ENCODE measurements at places on chromosomes 12 and 14.

DNA sequence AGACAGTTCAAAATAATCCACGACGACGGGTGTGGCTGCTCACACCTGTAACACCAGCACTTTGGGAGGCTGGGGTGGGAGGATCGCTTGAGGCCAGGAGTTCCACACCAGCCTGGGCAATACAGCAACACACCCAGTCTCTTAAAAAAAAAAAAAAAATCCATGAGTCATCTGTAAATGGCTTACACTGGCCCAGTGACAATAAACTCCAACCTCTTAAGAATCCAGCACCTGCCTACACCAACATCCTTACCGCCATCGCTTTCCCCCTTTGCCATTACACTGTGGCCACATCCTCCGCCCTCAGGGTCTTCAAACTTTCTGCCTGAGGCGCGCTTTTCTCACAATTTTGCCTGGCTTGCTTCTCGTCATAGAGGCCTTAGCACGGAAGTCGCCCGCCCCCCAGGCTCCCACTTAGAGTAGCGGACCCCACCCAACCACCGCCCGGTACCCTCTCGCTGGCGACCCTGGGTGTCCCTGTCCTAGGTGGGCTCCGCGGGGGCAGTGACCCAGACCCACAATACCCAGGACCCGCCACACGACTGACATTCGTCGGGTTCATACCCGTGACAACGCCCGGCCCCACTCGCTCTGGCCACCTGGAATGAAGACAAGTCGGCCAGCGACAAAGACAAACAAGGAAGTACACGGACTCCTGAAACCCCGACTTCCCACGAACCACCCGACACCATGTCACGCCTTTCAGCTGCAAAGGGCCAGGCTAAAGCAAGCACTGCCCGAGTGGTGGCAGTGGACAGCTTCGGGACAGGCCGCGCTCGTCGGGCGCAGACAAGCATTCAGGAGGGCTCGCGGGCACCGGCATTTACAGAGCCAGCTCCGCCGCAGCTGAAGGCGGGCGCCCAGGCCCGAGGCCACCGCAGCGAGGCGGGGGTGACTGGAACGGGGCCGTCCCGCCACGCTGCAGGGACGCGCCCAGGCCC, 636 bp downstream of the GOLGA3 start:
- no peak for DNase-seq

GRCh38 chr12:2528001-2528400, 266.8 kb upstream of the FKBP4 start:
- no peak for DNase-seq

DNA sequence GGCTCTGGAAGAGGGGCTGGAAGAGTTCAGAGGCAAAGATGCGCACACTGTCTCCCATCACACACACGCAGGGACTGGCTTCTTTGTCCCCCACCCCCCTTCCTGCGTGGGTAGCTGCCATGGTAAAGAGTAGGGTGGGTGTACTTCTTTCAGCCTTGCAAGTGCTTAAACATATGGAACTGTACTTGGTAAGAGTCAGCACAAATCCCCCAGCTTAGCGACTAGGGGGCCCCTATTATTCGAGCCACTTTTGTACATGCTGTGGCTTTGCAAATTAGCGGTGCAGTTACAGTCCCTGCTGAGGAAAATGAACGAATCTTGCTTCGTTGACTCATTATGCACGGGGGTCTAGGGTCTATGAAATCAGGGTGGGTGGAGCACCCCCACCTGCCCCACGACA, 123.8 kb downstream of the AACS start:
- peak; percentile 35 for DNase-seq

DNA sequence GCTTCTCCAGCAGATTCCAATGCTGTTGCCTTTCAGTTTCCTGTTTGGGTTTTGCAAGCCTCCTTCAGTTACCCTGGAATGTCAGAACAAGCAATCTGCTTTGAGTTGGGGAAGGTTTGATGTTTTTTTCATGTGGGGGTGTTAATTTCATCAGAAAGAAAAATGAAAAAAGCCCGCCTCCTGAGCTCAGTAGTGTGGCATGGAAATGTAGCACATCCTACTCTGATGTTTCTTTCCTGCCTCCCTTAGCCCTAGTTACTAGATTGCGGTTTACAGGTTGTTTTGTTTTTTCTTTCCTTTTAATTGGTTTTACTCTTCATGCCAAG, 22.6 kb downstream of the IFNG-AS1 start:
- no peak for DNase-seq

DNA sequence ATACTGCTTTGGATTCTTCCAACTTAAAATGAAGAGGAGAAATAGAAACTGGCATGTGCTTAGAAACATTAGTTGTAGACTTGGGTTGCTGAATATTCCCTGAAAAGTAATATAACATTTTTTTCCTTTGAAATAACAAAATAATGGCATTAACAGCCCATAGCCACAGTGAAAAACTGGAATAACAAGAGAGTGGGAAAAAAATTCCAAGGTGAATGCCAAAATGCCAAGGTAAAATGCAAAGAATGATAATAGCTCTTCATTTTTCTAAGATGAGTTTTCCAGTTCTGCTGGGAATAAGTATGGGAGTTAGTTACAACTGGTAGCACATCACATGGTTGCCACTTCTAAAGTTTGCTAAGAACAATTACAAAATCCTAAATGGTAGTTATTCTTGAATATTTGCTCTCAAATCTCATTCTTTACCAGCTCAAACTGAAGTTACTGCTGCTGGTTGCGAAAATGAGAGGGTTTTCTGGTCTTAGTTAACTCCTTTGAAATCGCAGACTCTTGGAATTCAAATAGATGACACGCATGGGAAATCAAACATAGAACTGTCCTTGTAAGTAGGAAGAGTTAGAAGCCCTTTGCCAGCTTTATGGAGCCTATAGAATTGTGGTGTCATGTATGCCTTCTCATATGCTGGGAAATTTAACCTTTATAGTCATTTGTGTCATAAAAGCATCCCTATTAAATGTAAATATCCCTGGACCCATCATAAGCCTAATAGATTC, 165.0 kb upstream of the DCN start:
- no peak for DNase-seq

DNA sequence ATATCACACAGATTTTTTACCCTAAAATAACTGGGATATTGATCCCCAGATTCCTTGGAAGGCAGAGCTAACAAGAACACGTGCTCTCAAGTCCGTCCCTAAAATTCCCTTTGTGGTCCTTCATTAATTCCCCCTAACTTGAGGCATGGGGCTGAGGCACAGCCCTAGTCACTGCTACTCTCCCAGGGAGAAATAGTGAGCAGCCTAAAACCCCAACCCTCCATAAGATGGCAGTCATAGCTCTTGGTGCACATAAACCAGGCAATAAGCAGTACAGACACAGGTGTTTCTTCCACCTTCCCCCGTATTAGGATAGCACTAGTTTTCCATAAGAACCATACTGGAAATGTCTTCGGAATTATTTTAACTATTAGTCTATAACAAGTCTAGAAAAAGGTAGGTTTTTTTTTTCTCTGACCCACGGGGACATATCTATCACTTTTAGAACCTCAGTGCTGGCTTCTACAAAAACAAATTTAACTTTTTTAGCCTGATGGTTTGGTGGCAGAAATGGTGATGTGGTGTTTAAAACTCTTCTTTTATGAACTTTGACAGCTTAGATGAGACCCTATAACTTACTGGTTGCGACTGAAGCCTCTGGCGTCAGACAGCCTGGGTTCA, 3.1 kb upstream of the ARHGEF40 start:
- no peak for DNase-seq

GRCh38 chr12:3342051-3342450, 149.0 kb upstream of the PRMT8 start:
- peak; percentile 32 for DNase-seq

DNA sequence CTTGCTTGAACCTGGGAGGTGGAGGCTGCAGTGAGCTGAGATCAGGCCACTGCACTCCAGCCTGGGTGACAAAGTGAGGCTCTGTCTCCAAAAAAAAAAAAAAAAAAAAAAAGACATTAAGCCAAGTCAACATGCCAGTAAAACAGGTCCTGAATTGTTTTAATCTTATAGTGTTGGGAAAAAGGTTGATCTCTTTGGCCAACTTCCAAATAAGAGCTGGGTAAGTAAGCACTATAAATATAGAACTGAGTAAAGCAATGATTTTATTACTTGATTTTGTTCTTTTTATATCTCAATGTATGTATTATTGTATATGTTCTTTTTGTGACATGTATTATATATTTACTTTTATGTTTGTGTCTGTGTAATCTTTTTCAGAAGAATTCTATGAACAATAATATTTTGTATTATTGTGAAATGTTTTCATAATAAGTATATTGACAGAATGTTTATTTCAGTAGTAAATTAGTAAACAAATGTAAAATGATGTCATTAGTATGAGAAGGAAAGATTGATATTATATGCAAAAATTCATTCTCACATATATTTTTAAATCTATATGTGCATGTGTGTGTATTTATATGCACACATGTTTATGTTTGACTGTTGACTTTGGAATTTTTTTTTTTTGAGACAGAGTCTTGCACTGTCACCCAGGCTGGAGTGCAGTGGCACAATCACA, 9.6 kb upstream of the AKAP6 start:
- no peak for DNase-seq

GRCh38 chr14:81234278-81234677, 13.5 kb upstream of the GTF2A1 start:
- DNase-seq: no peak

- no peak for DNase-seq
These were observed 7.1 kb downstream of the A2M start for GRCh38 chr12:9108504-9109212.

DNA sequence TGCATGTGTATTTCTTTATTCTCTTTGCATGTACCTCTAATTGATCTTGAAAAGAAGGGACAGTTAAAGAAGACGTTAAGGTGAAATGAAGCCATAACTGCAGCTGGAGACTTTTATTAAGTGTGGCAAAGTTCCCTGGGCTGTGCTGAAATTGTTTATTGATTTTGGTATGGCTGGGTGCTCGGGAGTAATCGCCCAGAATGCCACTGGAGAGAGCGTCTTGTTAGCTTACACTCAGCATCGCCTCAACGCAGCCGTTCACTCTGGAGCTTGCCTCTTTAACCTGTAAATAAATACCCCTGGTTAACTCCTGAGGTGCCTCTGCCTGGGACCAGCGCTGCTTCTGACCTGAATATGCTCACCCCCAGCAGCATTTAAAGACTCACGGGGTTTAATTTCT, 98.6 kb downstream of the GPATCH2L start:
- DNase-seq: no peak

GRCh38 chr12:13177373-13177772, 19.2 kb upstream of the EMP1 start:
- DNase-seq: no peak

- DNase-seq: no peak
These were observed 79.0 kb downstream of the SLC25A21 start for GRCh38 chr14:37093364-37093763.

DNA sequence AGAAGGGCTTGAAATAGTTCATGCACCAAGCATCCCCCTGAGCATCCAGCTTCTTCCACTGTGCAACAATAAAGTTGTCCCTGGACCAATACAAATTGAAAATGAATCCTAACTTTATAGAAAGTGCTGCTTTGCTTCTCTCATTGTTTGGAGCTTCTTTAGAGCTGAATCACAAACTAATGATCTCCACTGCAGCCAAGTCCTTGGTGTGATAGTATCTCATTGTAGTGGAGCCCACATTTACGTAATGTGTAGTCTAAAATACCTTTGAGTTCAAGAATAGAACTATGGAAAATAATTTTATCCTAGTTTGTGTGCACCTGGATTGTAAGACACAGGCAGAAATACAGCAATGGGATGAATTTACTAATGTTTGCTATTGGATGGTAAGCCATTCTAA, 319.9 kb downstream of the EGLN3 start:
- DNase-seq: no peak

- no peak for DNase-seq
These were observed 28.9 kb downstream of the ANO6 start for GRCh38 chr12:45244561-45245343.

- DNase-seq: peak; percentile 4
These were observed 804 bp downstream of the USP15 start for GRCh38 chr12:62260733-62261683.

GRCh38 chr14:70755655-70756054, 53.7 kb downstream of the MAP3K9 start:
- DNase-seq: no peak

GRCh38 chr12:93742110-93742934, 65.1 kb downstream of the CRADD start:
- DNase-seq: peak; percentile 61

DNA sequence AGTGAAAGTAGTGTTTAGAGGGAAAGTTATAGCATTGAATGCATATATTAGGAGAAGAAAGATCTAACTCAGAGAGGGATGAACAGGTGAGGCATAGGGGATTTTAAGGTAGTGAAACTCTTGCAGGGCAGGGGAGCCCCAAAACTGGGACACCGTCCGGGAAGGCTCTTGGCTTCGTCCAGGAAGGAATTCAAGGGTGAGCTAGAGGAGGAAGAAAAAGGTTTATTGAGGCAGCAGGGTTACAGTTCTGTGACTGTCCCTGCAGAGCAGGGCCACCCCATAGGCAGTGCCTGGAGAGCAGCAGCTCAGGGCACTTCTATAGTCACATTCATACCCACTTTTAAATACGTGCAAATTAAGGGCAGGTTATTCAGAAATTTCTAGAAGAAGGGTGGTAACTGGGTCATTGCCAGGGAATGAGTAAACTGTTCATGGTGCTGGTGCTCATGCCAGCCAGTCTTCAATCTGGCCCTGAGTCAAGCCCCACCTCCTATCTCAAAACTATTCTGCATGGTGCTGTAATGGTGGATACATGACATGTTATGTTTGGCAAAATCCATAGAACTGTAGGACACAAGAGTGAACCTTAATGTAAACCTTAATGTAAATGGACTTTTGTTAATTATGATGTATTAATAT, 1.2 kb upstream of the OAS1 start:
- DNase-seq: no peak

DNA sequence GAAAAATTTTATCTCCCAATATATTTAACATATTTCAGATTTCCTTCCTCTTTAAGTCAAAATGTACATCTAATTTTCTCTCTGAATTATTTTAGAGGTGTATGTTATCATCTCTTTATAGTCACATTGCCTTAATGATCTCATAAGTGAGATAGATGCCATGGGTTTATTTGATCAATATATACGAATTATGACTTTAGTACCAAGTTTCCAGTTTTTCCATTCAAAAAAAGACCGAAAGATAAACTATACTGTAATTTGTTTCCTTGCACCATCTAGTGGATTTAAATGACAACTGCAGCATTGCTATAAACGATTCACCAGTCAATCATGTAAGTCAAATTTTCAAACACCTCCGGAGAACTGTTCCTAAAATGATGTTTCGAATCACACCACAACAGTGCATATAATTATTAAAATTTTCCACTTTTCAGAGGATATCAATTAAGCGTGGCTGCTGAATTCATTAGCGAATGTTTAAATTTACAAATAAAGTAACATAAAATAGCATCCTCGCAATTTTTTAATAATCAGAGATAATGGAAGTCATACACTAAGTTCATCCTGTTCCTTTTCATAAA, 419 bp upstream of the ATXN7L3B start:
- DNase-seq: no peak

- no peak for DNase-seq
These were observed 30.0 kb downstream of the SLC38A2 start for GRCh38 chr12:46342562-46343033.

DNA sequence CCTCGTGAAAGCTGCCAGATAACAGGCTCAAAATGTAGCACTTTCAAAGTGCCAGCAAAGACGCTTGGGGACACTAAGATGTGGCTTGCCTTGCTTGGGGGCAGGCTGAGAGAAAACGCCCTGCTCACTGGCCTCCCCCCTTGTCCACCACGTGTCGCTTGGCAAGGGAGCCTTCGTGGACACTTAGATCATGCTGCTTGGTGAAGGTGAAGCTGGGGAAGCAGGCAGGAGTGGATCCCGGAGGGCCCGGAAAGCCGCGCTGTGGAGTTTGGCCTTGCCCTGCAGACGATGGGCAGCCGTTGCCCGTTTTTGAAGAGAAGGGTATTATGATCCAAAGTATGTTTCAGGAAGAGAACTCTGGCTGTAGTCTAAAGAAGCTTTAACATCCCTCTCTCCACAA, 53.4 kb upstream of the BDKRB2 start:
- no peak for DNase-seq

All from occipital lobe (tissue), 3 donors.